ENCODE measurements at places on chromosomes 12 and 14. TPM values are rescaled to one million over a fixed set of nuclear protein-coding genes. Genes with fewer than 3 reads are reported as not detected.

ADCY4 gene
- total RNA-seq, result 1.3 TPM

- no peaks in the 10 kb centered on the region for H3K27me3 ChIP-seq
- no peaks in the 10 kb centered on the region for H3K4me1 ChIP-seq
- H3K36me3 ChIP-seq, result no peaks in the 10 kb centered on the region
- no peak for DNase-seq
- no peak overlapping the region for H3K27ac ChIP-seq
- H3K4me3 ChIP-seq, result no peak overlapping the region
Observed at GRCh38 chr12:87157791-87158190, 871.4 kb downstream of the C12orf50 start.

DNA sequence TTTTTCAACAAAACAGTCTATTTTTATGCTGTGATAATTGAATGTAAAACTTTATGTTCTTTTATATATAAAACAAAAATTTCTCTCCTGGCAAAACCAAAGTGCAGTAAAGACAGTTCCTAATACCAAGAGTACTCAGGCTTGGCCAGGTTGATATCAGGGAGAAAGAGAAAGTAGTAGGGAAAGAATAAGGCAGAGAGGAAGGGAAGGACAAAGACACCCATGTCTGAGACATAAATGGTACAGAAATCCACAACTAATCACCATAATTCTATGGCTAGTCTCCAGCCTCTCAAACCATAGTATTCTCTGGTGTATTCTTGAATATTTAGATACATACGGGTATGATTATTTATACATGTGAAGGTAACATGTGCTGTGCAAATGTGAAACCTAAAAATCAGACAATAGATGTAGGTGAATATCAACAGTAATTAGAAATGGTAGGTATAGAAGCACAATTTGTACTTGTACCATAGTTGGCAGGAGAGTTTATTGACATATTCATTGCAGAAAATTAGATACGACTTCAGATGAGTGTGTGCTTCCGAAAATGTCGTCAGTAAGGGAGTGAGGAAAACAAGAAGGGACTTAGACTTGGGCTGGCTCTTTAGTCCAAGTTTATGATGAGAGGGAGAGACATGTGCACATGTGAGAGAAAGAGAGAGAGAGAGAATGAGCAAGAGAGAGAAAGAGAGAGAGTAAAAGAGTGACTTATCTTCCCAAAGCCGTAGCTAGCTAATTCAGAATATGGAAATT, 230.8 kb upstream of the NPAS3 start:
- DNase-seq, result no peak
- H3K27ac ChIP-seq, result no peak overlapping the region
- H3K36me3 ChIP-seq, result no peaks in the 10 kb centered on the region
- H3K4me3 ChIP-seq, result no peak overlapping the region

PLEK2 gene
- not detected for total RNA-seq

C12orf50 gene
- not detected for total RNA-seq

CLEC6A gene
- not detected for total RNA-seq

KRT6A gene
- not detected for total RNA-seq

- H3K4me1 ChIP-seq, result peaks cover 30% of the 10 kb centered on the region
- no peaks in the 10 kb centered on the region for H3K27me3 ChIP-seq
- H3K27ac ChIP-seq, result no peak overlapping the region
- no peak overlapping the region for H3K4me3 ChIP-seq
- peaks cover 3% of the 10 kb centered on the region for H3K36me3 ChIP-seq
Observed at GRCh38 chr12:122395319-122395718, 27.1 kb downstream of the CLIP1 start.

DNA sequence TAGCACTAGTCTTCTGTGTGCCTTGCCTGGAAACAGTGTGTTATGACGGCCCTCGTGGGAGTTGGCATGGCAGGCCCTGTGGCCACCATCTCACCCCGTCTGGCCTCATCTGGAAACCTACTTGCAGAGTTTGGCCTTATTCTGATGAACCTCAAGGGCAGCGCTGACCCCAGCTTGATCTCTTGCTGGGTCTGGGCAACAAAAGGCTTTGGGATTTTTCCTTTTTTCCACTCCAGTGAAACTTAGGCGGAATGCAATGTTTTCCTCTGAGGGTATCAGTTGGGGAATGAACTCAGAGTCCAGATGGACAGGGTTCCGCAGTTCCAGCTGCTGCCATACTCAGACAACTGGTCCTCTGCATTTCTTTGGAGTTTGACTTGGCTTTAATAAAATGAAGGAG, 15.9 kb downstream of the CACNA1C start:
- H3K4me3 ChIP-seq, result no peak overlapping the region
- H3K27ac ChIP-seq, result no peak overlapping the region
- no peaks in the 10 kb centered on the region for H3K27me3 ChIP-seq
- H3K4me1 ChIP-seq, result peaks cover 9% of the 10 kb centered on the region

DNA sequence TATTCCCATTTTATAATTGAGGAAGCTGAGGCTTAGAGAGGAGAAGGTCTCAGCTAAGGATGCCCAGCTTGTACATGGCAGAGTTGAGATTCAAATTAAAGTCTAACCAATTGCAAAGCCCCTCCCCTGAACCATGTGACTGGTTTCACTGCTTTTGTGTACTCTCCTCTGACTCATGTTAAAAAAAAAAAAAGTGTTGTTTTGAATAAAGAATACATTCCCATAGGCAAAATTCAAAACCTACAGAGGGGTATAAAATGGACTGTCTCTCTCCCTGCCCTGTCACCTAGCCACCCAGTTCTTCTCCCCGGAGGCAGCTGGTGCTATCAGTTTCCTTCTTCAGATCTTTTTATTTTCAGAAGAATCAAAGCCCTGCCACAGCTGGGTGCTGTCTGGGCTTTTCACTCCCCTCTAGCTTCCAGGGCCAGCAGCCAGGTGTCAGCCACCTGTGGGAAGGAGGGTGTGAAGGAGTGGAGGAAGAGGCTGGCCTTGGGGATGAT, 5.4 kb downstream of the PSMD9 start:
- DNase-seq, result peak; percentile 53
- H3K4me3 ChIP-seq, result no peak overlapping the region
- no peaks in the 10 kb centered on the region for H3K27me3 ChIP-seq
- peaks cover 41% of the 10 kb centered on the region for H3K4me1 ChIP-seq
